CD4-positive, alpha-beta T cell treated with Interleukin-4 for 4 hours (primary cell): ENCODE measurements at places on chromosomes 12 and 14.

GRCh38 chr12:124828264-124829007 is 35.2 kb downstream of the SCARB1 start:
- DNase-seq: no peak

- DNase-seq: no peak
Observed at GRCh38 chr12:89700191-89700810, 8.3 kb downstream of the ATP2B1 start.

DNA sequence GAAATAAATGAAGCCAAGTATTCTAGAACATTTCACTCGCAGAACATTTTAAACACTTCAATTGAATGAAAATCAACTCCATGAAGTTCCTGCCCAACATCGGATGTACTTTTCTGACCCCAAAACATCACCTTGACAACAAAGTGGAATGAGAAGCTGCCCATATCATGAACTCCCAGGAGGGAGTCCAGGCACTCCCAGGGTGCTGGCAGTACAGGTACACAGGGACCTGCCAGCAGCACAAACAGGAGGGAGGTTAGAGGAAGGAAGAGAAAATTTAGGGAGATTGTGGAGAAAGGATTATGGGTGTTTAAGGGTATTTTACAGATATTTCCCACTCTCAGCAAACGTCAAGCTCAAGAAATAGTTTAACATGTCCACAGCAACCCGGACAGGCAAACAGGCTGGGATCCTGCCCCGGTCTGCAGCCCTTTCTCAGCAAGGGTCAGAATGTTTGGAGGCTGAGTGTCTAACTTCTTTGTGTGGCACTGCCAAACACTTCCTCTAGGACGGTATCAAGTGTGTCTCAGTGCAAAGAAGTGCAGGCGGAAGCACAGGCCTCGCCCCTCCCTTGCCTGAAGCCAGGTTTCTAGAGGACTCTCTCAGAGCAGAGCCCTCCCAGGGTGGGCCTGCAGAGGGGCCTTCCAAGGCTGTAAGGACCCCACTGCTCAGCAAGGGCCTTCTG is 72.2 kb downstream of the SETD3 start:
- DNase-seq: no peak

DNA sequence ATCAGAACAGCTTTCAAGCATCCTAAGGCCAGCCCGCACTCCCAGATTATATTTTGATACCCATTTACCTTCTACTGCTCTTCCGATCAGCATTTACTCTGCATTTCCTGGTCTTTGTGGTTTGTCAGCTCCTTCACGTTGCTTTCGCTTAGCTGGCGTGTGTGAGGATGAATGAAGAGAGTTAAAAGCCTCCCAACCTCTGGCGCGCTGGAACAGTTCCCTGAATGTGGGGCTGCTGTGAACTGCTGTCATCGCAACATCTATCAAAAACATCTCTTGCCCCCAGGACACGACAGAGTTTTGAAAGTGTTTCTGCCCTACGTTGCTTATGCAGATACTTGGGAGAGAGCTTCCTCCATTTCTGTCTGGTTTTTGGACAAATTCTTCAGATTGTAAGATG is 129.2 kb downstream of the KCNA5 start:
- no peak for DNase-seq

GRCh38 chr12:117033382-117034221 is 65.6 kb downstream of the TESC start:
- no peak for DNase-seq

- DNase-seq: no peak
Observed at GRCh38 chr14:76541594-76542219, 165.8 kb downstream of the ESRRB start.

DNA sequence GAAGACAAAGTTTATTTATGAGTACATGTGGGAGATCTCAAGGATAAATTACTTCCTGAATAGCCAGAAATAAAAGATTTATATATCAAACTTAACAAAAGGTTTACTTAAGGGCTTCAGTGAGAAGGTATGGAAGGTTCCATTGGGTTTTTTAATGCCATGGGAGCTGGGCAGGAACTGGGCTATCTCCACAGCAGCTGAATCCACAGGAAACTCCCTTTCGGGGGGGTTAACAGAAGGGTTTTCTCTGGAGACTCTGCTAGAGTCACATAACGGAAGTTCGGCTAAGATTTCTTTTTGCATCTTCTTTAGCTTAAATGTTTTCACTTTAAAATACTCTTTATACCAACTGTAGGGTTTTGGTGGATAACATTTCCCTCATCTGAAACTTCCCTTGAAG is 113.5 kb downstream of the UNC79 start:
- DNase-seq: no peak

GRCh38 chr14:56237398-56237797 is 119.2 kb downstream of the PELI2 start:
- no peak for DNase-seq

- no peak for DNase-seq
Observed at GRCh38 chr12:6768437-6768914, 2.3 kb downstream of the PTMS start.

GRCh38 chr12:102426599-102427542 is 53.5 kb downstream of the IGF1 start:
- DNase-seq: no peak

GRCh38 chr14:62304257-62304656 is 542.0 kb downstream of the SNAPC1 start:
- no peak for DNase-seq

DNA sequence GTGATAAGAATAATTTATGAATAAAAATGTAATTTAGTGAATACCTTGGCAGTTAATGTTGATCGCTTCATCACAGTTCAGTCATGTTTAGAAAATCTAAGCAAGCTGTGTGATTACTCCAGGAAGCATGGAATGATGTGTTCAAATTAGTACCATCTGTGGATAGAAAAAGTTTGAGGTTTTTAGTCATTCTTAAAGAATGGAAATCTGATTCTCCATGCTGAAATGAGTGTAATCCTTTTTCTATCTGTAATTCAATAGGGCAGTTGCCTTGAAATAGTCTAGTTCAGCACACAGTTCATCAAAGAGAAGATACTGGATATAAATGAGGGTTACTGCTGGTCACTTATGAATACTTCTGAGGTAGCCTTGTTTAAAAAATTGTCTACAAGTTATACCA is 127.2 kb upstream of the MYF6 start:
- no peak for DNase-seq

DNA sequence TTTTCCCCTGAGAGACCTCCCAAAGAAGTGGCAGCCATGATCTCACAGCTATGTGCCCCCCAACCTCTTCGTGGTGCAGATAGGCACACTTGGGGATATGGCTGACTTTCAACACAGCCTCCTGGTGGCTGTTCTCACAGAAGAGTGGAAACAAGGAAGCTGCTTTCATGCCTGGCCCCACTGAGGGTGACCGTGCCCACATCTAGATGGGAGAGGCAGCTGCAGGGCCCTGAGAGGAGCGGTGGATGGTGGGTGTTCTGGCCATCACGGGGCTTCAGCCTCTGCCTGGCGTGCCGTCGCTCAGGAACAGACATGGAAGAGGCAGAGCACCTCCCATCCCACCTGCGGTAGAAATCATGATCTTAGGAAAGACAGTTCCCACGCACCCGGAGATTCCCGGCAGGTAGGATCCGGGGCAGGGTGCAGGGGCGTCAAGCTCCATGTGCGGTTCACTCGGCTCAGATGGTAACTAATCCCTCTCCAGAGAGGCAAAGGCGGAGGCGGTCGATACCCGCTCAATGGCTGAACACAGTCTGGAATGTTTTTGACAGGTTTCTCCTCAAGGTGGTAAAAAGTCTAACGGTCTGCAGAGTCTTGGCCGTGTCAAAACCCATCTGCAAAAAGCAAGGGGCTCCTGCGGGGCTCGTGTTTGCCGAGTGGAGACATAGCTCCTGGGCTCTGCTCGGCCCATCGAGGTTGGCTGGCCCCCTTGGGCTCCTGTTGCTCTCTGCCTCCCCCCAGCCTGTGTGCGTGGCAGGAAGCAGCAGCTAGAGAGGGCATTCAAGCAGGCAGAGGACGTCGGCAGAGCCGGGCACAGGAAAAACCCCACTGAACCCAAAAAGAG is 225.2 kb upstream of the RTL1 start:
- no peak for DNase-seq

DNA sequence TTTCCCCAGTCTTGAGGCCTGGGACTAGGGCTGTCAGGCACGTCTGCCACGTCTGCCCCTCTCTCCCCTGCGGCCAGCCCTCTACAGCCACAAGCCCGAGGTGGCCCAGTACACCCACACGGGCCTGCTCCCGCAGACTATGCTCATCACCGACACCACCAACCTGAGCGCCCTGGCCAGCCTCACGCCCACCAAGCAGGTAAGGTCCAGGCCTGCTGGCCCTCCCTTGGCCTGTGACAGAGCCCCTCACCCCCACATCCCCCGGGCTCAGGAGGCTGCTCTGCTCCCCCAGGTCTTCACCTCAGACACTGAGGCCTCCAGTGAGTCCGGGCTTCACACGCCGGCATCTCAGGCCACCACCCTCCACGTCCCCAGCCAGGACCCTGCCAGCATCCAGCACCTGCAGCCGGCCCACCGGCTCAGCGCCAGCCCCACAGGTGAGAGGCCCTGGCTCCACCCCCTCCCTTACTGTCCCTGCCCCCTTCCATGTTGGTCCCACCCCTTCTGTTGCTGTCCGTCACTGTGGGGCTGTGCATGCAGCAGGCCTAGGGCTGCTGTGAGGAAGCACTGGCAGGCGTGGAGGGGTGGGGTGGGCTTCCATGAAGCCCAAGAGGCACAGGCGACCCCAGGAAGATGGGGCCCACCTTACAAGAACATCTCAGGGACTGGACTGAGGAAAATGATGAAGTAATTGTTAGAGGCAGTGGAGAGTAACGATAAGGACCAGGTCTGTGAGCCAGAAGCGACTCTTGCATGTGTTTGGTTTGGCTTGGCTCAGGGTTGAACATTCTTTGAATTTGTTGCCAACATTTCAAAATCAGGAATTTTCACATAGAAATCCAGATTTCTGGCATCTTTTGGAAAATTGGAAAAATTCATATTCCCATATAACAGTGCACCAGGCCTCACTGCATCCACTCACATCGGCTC is 16.8 kb downstream of the C12orf43 start:
- DNase-seq: no peak

DNA sequence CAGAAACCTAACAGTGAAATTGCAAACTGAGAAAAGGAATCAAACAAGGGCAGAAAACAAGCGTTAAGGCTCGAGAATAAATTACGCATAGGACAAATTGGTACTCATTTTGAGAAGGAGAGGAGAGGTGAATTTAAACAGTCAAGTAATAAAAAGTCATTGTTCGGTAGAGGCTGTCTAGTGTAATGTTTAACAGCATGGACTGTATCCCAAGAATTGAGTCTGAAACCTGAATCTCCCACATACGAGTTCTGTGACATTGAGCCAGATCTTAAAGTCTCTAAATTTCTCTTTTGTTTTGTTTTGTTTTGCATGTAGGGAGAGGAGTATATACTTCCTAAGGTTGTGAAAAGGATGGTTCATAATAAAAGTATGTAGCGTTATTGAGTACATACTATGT is 216.5 kb upstream of the BTG1 start:
- no peak for DNase-seq

- no peak for DNase-seq
Observed at GRCh38 chr12:105961821-105962671, 176.7 kb downstream of the NUAK1 start.

GRCh38 chr14:54567639-54568561 is 972 bp downstream of the SAMD4A start:
- DNase-seq: peak; percentile 32

DNA sequence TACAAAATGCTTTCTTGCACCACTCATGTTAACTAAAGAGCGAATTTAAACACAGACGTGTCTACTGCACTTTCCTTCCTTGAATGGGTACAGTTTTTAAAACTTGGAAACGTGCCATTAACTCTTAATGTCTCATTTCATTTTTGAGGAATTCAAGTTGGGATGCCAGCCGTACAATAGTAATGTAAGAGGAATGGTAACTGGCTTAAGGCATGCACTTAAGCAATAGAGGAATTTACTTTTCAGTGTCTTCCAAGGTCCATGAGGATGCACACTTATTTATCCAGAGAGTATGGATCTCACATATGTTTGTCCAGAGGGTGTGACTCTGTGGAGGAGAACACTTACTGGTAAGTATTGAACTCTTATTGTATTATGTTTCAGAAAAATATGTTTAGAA is 52.9 kb downstream of the PPP4R4 start:
- no peak for DNase-seq

- DNase-seq: no peak
Observed at GRCh38 chr14:54712465-54713200, 145.7 kb downstream of the SAMD4A start.

DNA sequence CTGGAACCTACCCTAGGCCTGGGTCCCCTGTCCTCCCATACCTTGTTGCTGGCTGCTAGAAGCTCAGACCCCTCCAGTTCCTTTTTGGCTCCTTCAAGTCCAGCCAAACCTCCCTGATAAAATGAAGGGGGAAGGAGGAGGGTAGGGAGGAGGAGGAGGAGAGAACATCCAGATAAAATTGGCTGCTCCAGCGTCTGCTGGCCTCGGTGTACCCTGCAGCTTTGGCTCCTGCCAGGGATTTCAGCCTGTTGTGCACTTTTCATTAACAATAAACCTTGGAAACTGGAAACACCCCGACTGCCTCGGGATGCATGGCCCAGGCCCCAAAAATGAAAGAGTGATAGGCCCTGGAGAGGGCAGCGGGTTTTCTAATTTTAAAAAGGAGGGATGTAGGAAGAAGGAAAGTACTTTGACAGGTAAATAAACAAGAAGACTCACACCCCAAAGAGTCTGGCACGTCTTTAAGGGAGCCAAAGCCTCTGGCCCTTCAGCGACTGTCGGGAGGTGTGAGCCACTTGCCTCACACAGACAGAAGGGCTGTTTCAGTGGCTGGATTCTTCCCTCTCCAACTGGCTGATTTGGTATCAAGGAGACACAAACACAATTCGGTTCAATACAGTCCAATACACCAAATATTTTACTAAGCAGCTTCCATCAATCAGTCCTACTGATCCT is 49.8 kb downstream of the NUAK1 start:
- no peak for DNase-seq

DNA sequence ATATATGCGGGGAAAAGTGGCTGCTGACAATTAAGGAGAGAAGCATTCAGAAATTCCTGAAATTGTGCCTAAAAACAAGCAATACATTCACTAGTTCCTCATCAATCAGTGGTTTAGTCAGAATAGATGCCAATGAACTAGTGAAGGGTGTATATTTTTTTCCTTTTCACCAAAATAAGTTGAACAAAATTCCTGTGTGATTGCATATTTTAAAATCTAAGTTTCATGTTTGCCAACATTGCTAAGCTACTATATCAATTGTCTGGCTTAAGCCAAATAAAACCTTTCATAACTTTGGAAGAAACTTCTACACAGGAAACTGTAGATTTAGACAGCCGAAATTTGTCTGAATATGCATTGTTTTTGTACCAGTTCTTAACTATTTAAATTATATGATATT is 8.7 kb downstream of the PRKD1 start:
- no peak for DNase-seq

DNA sequence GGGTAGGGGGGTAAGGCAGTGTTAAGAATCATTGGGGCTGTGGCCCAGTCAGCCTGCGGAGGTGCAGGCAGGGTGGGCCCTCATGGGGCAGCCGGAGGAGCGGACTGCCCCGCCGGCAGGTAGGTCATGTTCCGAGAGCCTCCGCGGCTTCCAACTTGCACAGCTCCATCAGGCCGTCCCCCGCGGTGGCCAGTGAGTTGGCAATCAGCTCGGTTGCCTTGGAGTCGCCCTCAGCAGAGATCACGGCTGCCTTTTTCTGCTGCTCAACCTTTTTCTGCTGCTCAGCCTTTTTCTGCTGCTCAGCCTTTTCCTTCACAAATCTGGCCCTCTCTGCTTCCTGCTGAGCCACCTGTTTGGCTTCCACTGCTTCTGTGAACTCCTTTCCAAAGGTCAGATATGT is 41.1 kb upstream of the CSRNP2 start:
- DNase-seq: no peak

- no peak for DNase-seq
Observed at GRCh38 chr14:71267007-71267513, 359.8 kb downstream of the PCNX1 start.

GRCh38 chr12:27502021-27502435 is 22.0 kb upstream of the PPFIBP1 start:
- no peak for DNase-seq
